ENCODE measurements at places on chromosomes 7 and 10. TPM values are rescaled to one million over a fixed set of nuclear protein-coding genes. Genes with fewer than 3 reads are reported as not detected.

Gene RELN
- polyA plus RNA-seq = 1.0 TPM

Gene SEMA3C
- 16.1 TPM for polyA plus RNA-seq

Gene STK31
- polyA plus RNA-seq = 0.29 TPM

Gene HYAL4
- polyA plus RNA-seq = 0.03 TPM

Gene CCDC136
- polyA plus RNA-seq = 13.5 TPM

Gene LRGUK
- polyA plus RNA-seq = not detected

Measured in heart right ventricle (tissue), 16 donors.